ENCODE measurements at places on chromosomes 5 and 9. TPM values are rescaled to one million over a fixed set of nuclear protein-coding genes. Genes with fewer than 3 reads are reported as not detected.
A peak's percentile ranks its signal among the peaks of the same experiment; 100 is the strongest.

LHX3 gene
- not detected for total RNA-seq

IFNA2 gene
- total RNA-seq, result not detected

ACTBL2 gene
- 11.6 TPM for total RNA-seq

DNM1 gene
- 29.7 TPM for total RNA-seq

MLANA gene
- not detected for total RNA-seq

PCBD2 gene
- 9.9 TPM for total RNA-seq

ZNF366 gene
- total RNA-seq, result not detected

CKMT2 gene
- 0.18 TPM for total RNA-seq

CDH18 gene
- not detected for total RNA-seq

PCDHA12 gene
- 13.8 TPM for total RNA-seq

GABRA6 gene
- total RNA-seq, result not detected

GFI1B gene
- not detected for total RNA-seq

DNA sequence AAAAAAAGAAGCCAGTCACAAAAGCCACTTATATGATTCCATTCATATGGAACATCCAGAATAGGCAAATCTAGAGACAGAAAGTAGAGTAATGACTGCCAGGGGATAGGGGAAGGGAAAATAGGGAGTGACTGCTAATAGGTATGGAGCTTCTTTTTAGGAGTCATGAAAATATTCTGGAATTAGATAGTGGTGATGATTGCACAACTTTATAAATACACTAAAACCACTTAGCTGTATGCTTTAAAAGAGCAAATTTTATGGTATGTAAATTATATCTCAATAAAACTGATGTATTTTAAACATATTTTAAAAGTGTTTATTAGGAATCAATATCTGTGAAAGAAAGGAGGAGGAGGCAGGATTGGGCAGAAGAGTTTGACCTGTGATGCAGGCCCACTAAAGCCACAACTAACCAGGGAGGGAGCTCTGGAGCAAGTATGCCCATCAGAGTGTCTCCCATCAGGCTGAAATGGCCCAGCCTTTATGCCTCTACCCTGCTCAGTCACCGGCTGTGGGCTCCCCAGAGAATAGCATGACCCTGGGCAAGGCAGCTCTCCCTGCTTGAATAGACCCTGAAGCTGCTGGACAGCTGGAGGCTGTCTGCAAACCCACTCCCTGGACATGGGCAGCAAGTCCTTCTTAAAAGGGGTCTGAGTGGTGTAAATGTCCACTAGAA lies 96.0 kb upstream of the SLC44A1 start:
- DNase-seq, result no peak

GRCh38 chr9:112896131-112896530 lies 5.5 kb upstream of the SLC46A2 start:
- no peak for DNase-seq

- DNase-seq, result no peak
Observed at GRCh38 chr5:21773456-21773855, 1079.7 kb downstream of the CDH12 start.

DNA sequence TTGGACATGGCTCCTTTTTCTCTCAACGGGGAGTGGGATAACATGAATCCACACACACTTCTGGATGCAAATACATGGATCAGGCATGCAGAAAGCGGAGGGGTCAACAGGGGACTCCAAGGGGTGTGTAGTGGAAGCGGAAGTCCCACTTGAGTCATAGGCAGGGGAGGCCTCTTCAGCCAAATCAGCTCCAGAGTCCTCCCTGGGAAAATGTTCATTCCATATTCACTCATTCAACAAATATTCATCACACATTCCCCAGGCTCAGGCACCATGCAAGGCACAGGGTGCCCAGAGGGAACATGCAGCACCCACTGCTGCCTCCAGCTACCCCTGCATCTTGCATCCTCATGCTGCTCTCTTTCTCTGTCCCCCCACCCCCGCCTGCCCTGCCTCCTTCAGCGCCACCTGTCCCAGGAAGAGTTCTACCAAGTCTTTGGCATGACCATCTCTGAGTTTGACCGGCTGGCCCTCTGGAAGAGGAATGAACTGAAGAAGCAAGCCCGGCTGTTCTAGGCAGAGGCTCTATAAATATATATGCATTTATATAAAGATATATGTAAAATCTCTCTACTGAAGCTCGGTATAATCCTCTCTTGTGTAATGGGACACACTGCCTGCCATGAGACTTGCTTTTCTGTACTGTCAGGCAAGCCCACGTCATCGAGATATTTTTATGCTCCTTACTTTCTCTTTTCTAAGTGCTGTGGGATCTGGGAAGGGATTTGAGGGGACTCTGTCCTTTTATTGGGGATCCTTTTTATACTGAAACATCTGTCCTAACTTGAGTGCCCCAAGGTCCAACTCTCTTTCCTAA lies 13.6 kb upstream of the AFAP1L1 start:
- DNase-seq, result peak; percentile 79

- DNase-seq, result no peak
Observed at GRCh38 chr5:138850865-138851435, 24.2 kb downstream of the LRRTM2 start.

DNA sequence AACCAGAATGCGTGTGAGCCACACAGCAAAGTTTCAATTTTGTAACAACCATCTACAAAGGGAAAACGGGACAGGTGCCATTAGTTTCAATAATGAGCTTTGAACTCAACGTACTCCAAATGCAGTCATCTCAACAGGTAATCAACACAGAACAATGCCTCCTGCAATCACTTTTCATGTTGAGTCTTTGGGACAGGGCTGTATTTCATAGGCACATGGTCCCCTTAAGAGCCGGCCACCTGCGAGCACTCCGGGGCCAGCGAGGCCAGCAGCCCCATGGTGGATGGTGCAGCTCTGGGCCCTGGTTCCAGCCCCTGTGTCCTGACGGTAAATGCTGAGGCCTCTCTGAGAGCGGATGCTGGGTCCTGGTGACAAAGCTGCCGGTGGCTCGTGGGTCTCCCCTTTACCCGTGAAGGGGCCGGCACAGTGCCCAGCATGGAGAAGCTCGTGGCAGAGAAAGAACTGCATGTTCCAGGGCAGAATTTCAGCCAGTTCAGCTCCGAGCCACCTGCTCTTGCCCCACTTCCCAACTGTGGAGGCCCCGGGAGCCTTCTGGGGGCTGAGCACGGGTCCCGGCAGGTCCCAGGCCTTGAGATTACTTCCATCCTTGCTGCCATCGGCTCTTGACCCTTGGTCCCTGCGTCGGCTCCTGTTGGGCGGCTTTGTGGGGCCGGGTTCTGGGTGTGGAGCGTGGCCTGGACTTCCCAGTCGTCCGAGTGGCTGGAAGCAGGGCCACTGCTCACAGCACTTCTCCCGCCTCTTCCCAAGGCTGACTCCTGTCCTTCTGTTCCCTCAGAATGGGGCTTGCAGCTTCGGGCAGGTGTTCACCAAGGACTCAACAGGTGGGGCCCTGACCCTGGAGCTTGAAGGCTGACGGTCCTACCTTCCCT lies 26.1 kb upstream of the RNU6ATAC start:
- no peak for DNase-seq

DNA sequence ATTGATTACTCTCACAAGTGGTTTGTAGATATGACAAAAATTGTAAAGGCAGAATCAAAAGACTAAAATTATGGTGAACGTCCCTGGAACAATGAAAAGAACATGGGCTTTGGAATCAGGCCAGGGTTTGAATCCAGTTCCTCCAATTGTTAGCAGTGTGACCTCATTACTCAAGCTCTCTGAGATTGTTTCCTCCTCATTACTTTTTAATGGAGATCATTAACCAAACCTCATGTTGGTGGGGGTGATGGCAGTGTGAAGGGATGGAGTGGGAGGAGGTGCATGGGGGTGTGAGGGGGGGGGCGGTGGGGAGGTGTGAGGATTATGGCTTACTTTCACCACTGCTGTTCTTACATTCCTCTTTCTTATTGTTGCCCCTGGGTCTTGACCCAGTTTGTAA lies 44.1 kb upstream of the FOXE1 start:
- peak; percentile 2 for DNase-seq

DNA sequence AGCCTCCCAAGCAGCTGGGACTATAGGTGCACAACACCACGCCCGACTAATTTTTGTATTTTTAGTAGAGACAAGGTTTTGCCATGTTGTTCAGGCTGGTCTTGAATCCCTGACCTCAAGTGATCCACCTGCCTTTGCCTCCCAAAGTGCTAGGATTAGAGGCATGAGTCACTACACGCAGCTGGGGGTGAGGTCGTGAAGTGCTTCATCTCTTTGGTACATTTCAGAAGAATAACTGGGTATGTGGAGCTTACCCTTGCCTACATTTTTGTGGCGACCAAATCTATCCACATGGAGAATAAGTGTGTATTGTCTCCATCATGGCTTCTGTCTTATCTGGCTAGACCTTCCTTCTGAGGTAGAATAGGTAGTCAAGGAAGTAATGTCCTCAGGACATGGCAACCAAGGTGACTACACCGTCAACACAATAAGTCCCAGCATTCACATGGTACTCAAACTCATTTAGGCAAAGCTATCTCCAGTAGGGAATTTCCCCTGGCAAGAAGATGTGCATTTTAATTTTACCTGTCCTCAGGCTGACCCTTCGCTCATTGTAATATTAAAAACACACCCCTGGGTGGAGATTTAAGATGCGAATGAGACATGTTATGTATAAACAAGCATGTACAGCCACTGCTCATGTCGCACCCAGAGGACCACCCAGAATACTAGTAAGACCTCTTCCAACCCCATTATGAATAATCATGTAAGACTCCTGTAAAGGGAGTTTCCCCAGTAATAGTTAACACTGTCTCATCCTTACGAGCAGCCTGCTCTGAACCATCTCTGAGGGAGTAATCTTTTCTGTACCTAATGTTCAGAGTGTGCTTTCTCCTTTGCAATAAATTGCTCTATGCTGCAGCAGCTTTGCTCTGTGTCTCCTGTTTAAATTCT lies 1173.2 kb downstream of the TAF11L14 start:
- DNase-seq, result no peak

GRCh38 chr5:78534905-78535200 lies 113.7 kb downstream of the LHFPL2 start:
- DNase-seq, result no peak

DNA sequence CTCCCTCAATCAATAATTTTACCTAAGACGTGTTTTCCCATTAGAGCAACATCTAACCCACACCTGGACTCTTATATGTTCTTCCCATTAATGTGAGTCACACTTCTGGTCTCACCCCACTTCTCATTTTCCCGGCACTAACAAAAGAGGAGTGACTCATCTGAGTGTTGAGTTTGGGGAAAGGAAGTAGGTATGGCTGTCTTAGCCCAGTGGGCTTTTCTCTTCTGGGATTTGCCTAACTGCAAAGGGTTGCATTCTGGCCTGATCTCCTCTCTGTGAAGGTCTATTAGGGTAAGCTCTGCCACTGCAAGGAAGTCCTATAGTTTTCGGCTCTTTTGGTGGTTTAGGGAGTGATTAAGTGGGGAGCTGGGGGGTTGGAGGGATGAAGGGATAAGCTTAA lies 195.6 kb downstream of the KIAA0825 start:
- peak; percentile 81 for DNase-seq

GRCh38 chr5:54514291-54514690 lies 3.3 kb upstream of the SNX18 start:
- no peak for DNase-seq

- DNase-seq, result no peak
Observed at GRCh38 chr5:43548358-43548757, 8.5 kb downstream of the PAIP1 start.

DNA sequence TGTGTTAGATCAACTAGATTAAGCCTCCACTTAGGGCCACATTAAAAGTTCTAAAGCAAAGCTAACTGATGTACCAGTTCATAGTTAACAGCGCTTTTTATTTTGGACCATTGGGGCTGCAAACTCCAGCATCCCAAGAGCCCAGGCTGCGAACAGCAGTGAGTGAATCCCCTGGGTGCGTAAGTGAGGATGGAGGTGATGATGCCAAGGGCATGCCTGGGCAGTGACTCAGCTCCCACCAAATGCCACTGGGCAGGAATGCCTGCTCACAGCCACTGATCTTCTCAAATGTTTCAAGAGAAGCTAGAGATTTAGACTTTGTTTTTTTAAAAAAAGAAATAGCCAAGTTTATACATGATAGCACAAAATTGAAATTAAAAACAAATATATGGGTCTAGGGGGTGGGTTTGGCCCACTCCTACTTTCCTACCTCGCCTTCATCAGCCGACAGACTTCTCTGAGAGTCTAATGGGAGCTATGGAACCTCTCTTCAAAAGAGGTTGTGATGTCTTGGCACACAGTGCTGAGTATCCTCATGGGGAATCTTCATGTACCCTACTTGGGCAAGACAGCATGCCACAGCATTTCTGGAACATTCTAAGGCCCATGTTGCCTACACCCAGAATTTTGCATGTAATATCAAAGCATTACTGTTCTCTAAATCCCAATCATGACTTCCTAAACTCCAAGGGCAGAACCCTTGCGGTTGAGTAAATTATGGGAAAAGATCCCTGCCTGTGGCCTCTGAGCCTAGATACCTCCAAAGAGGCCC lies 398.1 kb downstream of the EBF1 start:
- peak; percentile 45 for DNase-seq

GRCh38 chr5:40619421-40619820 lies 60.3 kb upstream of the PTGER4 start:
- DNase-seq, result peak; percentile 31

DNA sequence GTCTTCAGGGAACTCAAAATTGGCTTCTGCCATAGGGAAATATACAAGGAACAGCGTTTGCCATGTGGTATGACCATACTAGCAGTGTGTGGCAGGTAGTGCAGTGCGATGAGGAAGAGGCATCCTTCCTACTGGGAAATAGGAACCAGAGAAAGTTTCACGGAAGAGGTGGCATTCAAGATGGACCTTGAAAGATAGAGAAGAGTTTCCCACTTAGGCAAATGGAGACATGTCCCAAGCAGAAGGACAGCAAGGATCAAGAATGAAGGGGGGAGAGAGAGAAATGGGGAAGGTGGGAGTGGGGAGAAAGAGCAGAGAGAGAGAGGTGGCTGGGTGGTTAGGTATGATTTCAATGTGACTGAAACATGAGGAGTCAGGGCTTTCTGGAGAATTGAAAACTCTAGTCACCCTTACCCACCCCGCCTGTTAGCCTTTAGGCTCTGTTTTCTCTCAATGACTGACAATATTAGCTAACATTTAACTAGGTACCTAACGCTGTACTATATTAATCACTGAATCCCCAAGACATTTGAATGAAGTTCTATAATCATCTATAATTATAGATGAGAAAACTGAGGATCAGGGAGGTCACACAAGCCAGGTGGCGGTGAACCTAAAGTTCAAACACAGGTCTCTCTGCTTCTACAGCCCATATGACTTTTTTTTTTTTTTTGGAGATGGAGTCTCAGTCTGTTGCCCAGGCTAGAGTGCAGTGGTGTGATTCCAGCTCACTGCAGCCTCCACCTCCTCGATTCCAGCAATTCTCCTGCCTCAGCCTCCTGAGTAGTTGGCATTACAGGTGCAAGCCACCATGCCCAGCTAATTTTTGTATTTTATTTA lies 171.3 kb downstream of the NR3C1 start:
- DNase-seq, result no peak

GRCh38 chr9:93447655-93448054 lies 3.8 kb upstream of the FAM120A start:
- no peak for DNase-seq

DNA sequence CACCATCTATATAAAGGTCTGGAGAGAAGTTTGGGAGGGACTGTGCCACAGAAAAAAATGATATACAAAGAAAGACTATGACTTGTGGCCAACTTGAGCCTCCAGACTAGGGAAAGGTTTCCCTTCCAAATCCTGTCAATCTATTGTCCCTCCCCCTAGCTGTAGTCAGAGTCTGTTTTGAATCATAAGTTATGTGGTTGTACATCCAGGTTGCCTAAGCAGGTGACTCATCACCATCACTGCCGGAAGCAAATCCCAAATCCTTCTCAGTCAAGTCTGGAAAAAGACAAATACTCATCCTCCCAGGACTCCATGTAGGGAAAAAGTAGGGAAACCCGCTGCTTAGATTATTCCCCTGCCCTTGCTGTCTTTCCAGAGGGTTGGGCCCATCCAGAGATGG lies 235.7 kb downstream of the CDK5RAP2 start:
- peak; percentile 80 for DNase-seq
